GM12878 (cell line): ENCODE measurements at places on chromosomes 11 and 22. TPM values are rescaled to one million over a fixed set of nuclear protein-coding genes. Genes with fewer than 3 reads are reported as not detected.

VPREB1 gene
- total RNA-seq, result not detected in 2 replicates

GGT5 gene
- total RNA-seq, result not detected in 2 replicates

INPP5J gene
- total RNA-seq, result 1.9 and 2.6 TPM in 2 replicates

NEFH gene
- 0.11 and 0.13 TPM in 2 replicates for total RNA-seq

GRCh38 chr11:77144196-77144856 is 16.3 kb downstream of the MYO7A start:
- no peak for DNase-seq

DNA sequence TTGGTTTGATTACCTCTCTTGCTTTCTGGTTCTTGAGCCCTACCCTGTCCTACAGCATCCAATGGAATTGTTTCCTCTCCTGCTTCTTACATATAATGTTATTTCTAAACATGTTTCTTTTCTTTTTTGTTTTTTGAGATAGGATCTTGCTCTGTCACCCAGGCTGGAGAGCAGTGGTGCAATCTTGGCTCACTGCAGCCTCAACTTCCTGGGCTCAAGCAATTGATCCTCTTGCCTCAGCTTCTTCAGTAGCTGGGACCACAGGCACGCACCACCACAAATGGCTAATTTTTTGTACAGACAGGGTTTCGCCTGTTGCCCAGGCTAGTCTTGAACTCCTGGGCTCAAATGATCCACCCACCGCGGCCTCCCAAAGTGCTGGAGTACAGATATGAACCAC is 105.9 kb downstream of the SGSM3 start:
- no peak for DNase-seq

- no peak for DNase-seq
Measured at GRCh38 chr11:93193731-93194130, 4.1 kb downstream of the SLC36A4 start.

- no peak for DNase-seq
Measured at GRCh38 chr11:13874597-13874996, 87.9 kb upstream of the SPON1 start.

- DNase-seq, result no peak
Measured at GRCh38 chr11:70292863-70293262, 22.4 kb downstream of the PPFIA1 start.

DNA sequence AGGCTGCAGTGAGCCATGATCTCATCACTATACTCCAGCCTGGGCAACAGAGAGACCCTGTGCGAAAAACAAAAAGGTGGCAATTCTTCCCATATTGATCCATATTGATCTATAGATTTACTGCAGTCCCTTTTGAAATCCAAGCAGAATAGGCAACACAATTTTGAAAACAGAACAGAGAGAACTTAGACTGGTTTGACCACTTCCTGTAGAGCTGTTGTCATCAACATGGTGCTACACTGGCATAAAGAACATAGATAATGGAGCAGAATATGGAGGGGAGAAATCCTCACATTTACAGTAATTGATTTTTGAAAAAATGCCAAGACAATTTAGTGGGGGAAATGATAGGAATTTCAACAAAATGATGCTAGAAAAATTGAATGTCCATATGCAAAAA is 34.1 kb downstream of the GRK3 start:
- no peak for DNase-seq

GRCh38 chr11:69721106-69721505 is 17.3 kb upstream of the FGF19 start:
- DNase-seq, result no peak

DNA sequence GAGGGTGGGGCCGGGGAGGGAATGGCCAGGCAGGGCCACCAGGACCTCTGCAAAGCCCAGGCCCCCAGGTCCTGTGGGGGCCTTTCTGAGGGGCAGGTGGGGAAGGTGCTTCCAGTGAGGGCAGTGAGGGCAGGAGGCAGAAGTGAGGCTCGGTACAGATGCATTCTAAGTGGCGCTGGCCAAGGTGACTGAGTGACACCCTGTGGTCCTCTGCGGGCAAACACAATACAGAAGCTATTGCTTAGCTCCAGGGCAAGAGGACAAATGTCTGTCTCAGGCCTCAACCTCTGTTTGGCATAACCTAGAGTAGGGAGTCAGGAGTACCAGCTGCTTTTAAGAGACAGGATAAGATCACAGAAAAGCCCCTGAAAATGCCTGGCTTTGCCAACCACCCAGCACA is 31.3 kb downstream of the B3GAT1 start:
- DNase-seq, result no peak

GRCh38 chr11:111452146-111452545 is 60.0 kb downstream of the BTG4 start:
- no peak for DNase-seq
